ENCODE measurements at places on chromosomes 1 and 21.
A peak's percentile ranks its signal among the peaks of the same experiment; 100 is the strongest.

DNA sequence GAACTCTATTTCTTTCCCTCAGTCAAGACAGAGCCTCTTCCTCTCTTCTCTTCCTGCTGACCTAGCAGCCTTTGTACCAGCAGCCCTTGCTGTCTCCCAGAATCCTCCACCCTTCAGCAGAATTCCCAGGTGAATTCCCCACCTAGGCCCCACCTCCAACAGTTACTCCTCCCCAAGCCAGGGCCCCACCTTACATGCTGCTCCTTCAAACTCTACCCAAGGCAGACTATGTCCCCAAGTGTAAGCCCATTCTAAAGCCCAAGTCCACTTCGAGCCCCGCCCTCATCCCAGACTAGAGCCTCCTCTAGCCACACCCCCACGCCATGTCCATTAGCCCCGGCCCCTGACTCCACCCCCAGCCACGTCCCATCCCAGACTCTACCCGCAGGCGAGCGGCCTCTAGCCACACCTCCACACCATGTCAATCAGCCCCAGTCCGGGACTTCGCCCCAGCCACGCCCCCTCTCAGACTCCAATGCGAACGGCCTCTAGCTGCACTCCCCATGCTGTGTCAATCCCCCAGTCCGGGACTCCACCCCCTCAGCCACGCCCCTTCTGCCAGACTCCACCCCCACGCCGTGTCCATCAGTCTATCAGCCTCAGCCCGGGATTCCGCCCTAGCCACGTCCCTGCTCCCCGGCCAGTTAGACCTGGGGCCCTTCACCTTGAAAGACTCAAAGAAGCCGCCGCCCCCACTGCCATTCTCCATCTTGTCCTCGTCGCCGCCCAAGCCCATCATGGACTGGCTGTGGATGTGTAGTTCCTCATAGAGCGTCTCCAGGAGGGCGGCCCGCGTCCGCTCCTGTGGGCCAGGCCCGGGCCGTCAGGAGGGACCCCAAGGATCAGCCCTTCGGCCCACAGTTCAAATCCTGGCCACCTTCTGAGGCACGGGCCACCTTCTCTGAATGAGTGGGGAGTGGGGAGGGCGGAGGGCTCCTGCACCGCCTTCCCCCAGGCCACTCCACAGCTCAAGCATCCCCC is 61.3 kb downstream of the RAP1GAP start:
- peak; percentile 78 for DNase-seq

DNA sequence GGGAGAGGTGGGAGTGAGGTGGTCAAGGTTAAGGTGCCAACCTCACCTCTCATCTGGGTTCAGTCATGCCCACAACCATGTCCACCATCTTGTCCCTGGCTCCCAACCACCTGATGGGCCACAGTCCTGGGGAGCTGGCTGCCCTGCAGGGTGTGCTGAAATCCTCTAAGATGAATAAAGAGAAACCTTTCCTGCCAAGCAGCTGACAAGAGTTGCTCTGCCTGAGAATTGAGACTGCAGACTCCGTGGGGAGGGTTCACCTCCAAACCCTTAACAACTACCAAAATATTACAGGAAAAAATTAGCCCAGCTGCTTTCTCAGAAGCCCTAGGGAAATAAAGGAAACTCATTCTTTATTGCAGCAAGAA is 15.2 kb upstream of the FGR start:
- DNase-seq, result no peak

- DNase-seq, result no peak
These were observed 457.2 kb upstream of the RUNX1 start for GRCh38 chr21:35506352-35506751.

DNA sequence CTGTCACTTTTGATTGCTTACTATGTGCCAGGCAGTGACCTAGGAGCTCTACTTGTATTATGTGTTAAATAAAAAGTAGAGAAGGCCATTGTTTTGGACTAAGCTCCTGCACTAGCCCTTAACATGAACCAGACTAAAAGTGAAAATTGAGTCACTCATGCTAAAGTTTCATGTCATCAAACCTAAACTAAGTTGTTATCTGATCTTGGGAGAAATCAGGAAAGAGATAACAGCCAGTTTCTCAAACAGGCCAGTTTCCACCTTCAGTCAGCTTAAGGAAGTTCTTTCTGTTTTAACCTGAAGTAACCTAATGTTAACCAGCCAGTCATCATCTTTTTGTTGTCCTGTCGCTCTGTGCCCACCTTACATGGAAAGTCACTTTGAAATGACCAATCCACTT is 102.1 kb upstream of the MARK1 start:
- DNase-seq, result no peak

DNA sequence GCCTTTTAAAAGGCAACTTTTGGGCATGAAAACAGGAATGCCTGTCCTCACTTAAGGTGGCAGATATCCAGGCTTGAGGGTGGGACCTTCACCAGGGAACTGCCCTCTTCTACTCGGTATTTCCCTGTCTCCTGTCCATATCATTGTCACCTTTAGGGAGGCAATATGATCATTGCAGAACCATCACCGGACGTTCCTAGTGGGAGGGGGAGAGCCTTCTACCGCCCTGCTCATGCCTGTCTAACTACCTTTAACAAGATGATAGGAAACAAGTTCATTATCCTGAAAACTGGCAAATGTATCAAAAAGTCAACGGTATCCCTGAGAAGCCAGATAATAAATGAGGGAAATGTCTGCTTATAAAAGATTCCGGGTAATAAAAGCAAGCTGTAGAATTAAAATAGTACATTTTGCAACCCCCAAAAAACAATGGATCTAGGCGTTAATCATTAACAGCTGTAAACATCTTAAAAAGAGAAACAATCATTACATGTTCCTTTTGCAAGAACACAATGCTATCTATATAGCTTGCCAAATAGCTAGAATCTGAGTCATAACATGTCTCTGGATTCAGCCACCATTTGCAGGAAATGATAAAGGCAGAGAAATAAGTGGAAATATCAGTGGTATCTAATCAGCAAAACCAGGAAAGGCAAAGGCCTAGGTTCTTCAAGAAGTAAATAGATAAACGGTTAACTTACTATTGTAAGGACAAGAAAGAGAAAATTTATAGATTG is 852.9 kb upstream of the ADGRL4 start:
- DNase-seq, result no peak
